ENCODE measurements at places on chromosomes 16 and 17. TPM values are rescaled to one million over a fixed set of nuclear protein-coding genes. Genes with fewer than 3 reads are reported as not detected.

GRCh38 chr16:24769806-24770205, 40.4 kb downstream of the TNRC6A start:
- no peak for DNase-seq

GRCh38 chr16:31134625-31135534, 647 bp downstream of the PRSS8 start:
- DNase-seq = peak; percentile 52

The TEX19 gene
- total RNA-seq = not detected

The MPP2 gene
- 0.26 TPM for total RNA-seq

The SPIRE2 gene
- total RNA-seq = 0.79 TPM

GRCh38 chr16:69787883-69788282, 25.8 kb downstream of the WWP2 start:
- DNase-seq = no peak

The HSD17B1 gene
- total RNA-seq = 7.4 TPM

- DNase-seq = no peak
Observed at GRCh38 chr17:19347323-19348080, 15.0 kb downstream of the B9D1 start.

The KCNH6 gene
- not detected for total RNA-seq

GRCh38 chr16:89048090-89048725, 45.4 kb upstream of the ACSF3 start:
- no peak for DNase-seq

GRCh38 chr17:31917065-31917529, 15.6 kb upstream of the UTP6 start:
- no peak for DNase-seq

The ARHGDIA gene
- 57.4 TPM for total RNA-seq

- no peak for DNase-seq
Observed at GRCh38 chr17:34800661-34801060, 160.6 kb downstream of the CCT6B start.

DNA sequence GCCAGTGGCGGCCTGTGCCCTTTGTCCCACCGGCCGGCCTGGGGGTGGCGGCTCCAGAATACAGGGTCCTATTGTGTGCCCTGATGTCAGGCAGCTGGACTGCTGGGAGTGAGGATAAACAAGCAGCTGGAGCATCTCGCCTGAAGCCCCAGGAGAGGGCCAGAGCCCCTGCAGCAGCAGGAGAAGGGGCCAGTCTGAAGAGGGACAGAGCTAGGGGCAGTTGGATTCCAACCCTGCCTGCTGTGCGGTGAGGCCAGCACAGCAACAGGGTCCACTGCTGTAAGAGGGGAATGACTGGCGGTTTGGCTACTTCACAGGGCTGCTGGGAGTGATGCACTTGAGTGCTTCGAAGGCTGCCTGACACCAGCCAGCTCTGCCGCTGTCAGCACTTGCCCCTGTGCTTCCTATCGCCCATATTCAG, 25.0 kb downstream of the RAB11FIP4 start:
- DNase-seq = no peak

The EME1 gene
- total RNA-seq = 0.13 TPM

DNA sequence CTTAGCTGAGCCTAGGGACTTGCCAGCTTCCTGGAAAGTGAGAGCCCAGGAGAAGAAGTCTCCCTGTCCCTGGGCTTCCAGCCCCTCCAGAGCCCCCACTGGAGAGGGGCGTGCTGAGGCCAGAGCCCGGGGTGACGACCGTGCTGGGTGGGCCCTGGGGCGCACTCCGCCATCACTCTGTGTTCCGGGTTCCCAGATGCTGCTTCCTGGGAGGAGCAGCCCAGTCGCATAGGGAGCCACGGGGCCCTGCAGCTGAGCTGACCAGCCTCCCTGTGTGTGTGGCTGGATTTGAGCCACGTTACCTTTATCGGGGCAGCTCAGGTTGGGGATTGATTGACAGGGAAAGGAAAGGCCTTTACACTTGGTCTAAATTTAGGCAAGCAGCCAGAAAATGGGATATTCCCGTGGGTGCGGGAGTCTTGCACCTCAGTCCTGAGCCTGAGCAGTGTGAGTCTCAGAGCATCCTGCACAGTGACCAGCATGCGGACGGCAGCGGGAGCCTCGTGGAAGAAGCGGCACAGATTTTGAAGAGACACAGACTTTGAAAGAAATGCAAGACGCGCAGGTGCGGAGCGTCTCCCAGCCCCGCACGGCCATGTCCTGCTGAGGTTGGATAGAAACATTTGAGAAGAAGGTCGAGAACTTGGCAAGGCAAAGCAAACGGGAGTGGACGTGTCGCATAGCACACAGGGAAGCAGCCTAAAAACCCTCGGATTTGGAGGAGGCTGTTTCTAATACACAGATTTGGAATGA, 51.3 kb upstream of the ZNF750 start:
- DNase-seq = no peak

The SRSF1 gene
- total RNA-seq = 392 TPM

DNA sequence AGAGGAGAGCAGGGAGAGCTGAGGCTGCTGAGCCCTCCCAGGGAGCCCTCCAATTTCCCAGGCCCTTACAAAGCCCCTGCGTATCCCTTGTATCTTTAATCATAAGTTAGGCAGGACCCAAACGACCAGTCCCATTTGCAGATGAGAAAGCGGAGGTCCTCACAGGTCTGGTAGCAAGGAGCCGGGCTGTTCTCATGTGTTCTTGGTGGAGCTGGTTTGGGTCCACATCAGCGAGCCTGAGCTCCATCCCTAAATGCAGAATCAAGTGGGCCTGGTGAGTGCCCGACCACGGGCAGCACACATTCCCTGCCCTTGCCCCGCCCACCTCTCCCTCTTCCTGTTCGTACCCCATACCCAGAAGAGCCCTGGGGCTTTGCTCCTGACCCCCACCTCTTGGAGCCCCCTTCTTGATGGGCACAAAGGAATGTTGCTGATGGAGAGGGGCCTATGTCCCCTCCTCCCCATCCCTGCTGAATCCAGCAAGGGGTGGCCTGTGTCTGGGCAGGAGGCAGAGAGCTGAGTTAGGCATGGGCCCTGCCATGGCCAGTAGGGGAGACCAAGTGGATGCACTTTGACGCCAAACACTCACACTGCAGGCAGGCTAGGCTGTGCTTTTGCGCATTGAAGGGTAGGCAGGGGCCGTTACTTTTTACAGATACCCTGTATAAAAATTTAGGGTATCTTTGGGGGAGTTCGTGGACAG, 18.3 kb upstream of the ADCY7 start:
- no peak for DNase-seq

GRCh38 chr17:81230043-81230820, 7.5 kb upstream of the CEP131 start:
- DNase-seq = no peak

DNA sequence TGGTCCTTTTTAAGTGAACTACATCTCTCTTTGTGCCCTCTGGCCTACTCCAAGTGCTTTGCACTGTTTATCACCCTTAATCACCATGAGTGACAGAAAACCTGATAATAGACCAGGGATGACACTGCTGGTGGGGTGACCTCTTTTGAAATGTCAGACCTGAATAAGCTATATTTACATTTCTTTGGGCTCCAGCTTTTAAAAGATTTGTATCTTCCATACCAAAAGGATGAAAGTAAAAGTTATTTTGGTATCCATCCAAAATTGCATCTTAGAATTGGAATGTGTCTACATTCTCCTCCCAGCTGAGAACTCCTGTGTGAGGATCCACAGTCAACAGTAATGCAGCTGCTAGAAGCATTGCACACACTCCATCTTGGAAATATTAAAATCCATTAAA, 370.0 kb downstream of the CDH11 start:
- DNase-seq = no peak

GRCh38 chr17:61122326-61122913, 277.2 kb upstream of the TBX2 start:
- DNase-seq = no peak

The SLX4 gene
- 2.4 TPM for total RNA-seq

The SSTR5 gene
- not detected for total RNA-seq
